ENCODE measurements at places on chromosomes 7 and 10. TPM values are rescaled to one million over a fixed set of nuclear protein-coding genes. Genes with fewer than 3 reads are reported as not detected.

DNA sequence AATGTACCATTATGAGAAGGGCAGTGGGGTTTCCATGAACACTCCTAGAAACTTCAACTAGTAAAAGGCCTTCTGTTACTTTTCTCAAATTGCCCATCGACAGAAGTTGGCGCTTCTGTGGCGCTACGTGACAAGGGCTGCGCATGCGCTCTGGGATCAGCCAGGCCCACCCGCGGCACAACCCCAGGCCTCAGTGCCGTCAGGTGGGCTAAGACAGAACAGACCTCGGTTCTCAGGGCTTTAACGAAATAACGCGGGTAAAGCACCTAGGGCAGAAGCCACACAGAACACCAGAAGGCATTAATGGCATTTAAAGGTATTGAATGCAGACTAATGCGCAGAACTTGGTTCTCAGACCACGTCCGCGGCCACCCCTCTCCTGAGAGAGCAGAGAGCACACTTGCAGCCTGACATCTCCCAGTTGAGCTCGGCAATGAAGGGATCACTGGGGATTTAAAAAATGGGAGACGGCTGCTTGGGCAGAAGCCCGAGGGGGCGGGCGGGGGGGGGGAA lies 67.6 kb upstream of the CTNNA3 start:
- no peaks in the 10 kb centered on the region for H3K27me3 ChIP-seq
- peak overlapping the region; percentile 42 for H3K27ac ChIP-seq
- DNase-seq, result peak; percentile 85
- peak overlapping the region; percentile 59 for H3K4me3 ChIP-seq
- H3K36me3 ChIP-seq, result no peaks in the 10 kb centered on the region

Gene CYP2E1
- 0.61 TPM for total RNA-seq

Gene DRGX
- total RNA-seq, result not detected

DNA sequence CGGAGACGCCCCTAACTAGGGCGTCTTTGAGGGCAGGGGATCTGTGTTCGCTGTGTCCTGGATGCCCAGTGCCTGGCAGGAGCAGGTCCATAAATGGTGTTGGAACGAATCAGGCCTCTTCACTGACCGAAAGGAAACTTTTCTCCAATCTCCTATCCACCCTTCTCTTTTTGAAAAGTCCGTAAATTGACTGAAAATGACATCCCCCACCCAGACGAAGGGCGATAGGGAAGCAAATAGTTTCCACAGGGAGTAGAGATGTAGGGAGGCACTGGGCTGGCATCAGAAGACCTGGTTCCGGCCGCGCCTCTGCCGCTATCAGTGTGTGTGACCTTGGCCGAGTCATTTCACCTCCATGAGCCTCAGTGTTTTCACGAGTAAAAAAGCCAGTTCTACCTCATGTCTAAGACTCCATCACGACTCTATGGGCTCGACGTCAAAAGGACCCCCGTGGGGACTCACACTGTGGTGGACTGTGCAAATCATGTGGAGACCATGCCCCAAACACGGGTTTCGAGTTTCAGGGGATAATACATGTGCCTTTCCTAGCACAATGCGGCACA lies 497 bp upstream of the RAB11FIP2 start:
- peak overlapping the region; percentile 83 for H3K4me3 ChIP-seq
- no peak for DNase-seq
- H3K27me3 ChIP-seq, result no peaks in the 10 kb centered on the region
- H3K4me1 ChIP-seq, result peaks cover 40% of the 10 kb centered on the region

- H3K36me3 ChIP-seq, result no peaks in the 10 kb centered on the region
- no peak for DNase-seq
- H3K4me3 ChIP-seq, result no peak overlapping the region
- H3K27me3 ChIP-seq, result no peaks in the 10 kb centered on the region
- no peaks in the 10 kb centered on the region for H3K4me1 ChIP-seq
These were observed 247.3 kb downstream of the DOCK4 start for GRCh38 chr7:111958896-111959295.

- no peak for DNase-seq
- no peaks in the 10 kb centered on the region for H3K4me1 ChIP-seq
- H3K36me3 ChIP-seq, result no peaks in the 10 kb centered on the region
- no peaks in the 10 kb centered on the region for H3K27me3 ChIP-seq
These were observed 69.0 kb upstream of the PRKCQ start for GRCh38 chr10:6648894-6649720.

Gene KBTBD2
- 28.6 TPM for total RNA-seq

DNA sequence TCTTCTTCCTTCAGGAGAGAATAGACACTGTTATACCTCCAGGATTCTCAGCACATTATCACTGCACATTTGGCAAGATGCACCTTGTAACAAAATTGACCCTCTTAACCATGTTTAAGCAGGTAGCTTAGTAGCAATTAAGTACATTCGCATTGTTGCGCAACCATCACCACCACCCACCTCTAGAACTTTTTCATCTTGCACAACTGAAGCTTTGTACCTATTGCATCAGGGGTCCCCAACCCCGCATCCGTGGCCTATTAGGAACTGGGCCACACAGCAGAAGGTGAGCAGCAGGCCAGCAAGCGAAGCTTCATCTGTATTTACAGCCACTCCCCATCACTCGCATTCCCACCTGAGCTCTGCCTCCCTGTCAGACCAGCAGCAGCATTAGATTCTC lies 29.9 kb upstream of the SMURF1 start:
- H3K36me3 ChIP-seq, result no peaks in the 10 kb centered on the region
- no peak for DNase-seq
- H3K4me1 ChIP-seq, result no peaks in the 10 kb centered on the region

Gene TSPAN33
- 11.1 TPM for total RNA-seq

All from Karpas-422 (cell line).